ENCODE measurements at places on chromosomes 7 and 10.
A peak's percentile ranks its signal among the peaks of the same experiment; 100 is the strongest.

DNA sequence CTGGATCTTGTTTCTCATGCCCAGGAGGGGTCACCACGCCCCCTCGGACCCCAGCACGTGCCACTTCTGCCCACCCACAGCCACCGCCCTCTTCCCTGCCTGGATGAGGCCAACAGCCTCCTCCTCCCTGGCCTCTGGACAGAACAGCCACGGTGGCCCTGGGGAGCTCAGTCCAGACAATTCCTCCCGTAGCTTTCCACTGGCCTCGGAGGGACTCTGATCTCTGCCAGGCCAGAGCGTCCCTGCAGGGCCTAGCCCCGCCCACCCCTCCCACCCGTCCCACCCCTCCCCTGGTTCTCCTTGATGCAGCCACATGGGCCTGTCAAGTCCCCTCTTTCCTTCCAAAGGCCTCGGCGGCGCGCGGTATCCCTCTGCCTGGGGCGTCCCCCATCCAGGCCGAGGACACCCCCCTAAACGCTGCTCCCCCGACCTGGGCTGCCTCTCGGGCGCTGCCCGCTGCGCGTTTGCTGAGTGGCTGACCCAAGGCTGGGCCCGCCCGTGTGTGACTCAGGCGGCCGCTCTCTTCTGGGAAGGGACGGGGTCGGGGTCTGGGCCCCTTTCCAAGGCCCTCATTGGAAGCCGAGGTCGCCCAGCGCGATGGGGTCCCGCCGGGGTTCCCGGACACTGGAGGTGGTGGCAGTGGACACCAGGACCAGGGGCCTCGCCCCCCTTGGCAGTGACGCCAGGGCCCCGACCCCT, 557 bp downstream of the TMEM120A start:
- H3K27ac ChIP-seq = peak overlapping the region; percentile 96
- no peaks in the 10 kb centered on the region for H3K27me3 ChIP-seq
- peak; percentile 59 for DNase-seq
- H3K36me3 ChIP-seq = no peaks in the 10 kb centered on the region
- peak overlapping the region; percentile 63 for H3K4me3 ChIP-seq

DNA sequence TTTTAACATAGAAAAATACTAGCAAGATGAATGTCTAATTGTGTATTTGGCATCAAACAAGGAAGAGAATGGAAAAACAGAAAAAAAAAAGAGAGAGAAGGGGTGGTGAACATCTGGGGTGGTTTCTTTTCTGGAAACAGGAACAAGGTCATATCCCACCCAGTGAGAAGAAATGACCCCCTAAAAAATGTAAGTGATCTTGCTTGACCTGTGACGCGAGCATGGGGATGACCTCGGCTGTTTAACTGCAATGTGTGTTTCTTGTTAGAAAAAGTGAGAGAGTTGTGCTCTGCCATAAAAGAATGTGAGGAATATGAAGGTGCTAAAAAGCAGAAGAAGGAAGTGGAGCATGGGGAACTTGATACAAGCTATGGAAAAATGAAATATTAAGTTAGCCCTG, 258.5 kb downstream of the AGMO start:
- H3K27me3 ChIP-seq = no peaks in the 10 kb centered on the region
- no peak for DNase-seq
- no peaks in the 10 kb centered on the region for H3K4me1 ChIP-seq
- no peak overlapping the region for H3K4me3 ChIP-seq
- H3K36me3 ChIP-seq = no peaks in the 10 kb centered on the region
- no peak overlapping the region for H3K27ac ChIP-seq

- no peak for DNase-seq
- no peaks in the 10 kb centered on the region for H3K27me3 ChIP-seq
- no peaks in the 10 kb centered on the region for H3K4me1 ChIP-seq
- no peak overlapping the region for H3K27ac ChIP-seq
These were observed 228.2 kb downstream of the ATRNL1 start for GRCh38 chr10:115321360-115321759.

GRCh38 chr7:107441581-107442422, 28.1 kb upstream of the GPR22 start:
- H3K36me3 ChIP-seq = no peaks in the 10 kb centered on the region
- H3K4me3 ChIP-seq = no peak overlapping the region
- H3K4me1 ChIP-seq = no peaks in the 10 kb centered on the region
- DNase-seq = no peak

- no peak for DNase-seq
- no peak overlapping the region for H3K27ac ChIP-seq
- no peaks in the 10 kb centered on the region for H3K36me3 ChIP-seq
- H3K27me3 ChIP-seq = no peaks in the 10 kb centered on the region
- peaks cover 7% of the 10 kb centered on the region for H3K4me1 ChIP-seq
- H3K4me3 ChIP-seq = no peak overlapping the region
These were observed 31.2 kb downstream of the FAM171A1 start for GRCh38 chr10:15339892-15340291.

DNA sequence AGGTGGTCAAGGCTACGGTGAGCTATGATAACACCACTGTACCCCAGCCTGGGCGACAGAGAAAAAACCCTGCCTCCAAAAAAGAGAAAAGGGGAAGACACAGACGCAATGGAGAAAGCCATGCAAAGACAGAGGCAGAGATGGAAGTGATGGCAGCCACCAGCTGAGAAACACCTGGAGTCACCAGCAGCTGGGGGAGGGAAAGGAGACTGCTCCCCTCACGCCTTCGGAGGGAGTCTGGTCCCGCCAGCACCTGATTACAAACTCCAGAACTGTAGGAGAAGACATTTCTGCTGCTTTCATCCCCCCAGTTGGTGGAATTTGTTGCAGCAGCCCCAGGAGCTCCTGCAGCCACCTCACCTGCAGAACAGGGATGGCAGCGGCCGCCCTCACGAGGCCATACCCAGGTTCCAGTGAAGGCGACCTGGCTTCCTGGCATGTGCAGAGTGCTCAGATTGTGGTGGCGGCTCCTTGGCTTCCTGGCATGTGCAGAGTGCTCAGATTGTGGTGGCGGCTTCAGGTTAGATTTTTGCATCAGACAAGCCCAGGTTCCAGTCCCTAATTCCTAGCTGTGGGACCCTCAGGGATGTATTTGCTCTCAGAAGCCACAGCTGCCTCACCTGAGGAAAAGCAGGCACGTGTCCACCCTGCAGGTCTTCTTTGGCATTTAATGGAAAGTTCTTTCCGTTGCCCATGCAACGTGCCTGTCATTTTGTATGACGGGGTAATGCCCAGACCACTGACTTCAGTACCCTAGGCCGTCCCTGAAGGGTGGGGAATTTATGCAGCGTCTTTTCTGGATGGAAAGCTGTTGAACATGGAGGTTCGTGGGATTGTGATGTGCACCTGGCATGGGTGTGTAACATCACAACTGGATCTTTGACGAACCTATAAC, 182.9 kb downstream of the EBF3 start:
- no peak overlapping the region for H3K4me3 ChIP-seq
- no peaks in the 10 kb centered on the region for H3K27me3 ChIP-seq
- no peaks in the 10 kb centered on the region for H3K36me3 ChIP-seq
- no peak for DNase-seq
- H3K4me1 ChIP-seq = no peaks in the 10 kb centered on the region
- no peak overlapping the region for H3K27ac ChIP-seq

Data from transverse colon (tissue), 4 donors.